Bone marrow (tissue), 2 donors: ENCODE measurements at places on chromosomes 1 and 21.

- DNase-seq, result no peak
These were observed 84.5 kb upstream of the POU3F1 start for GRCh38 chr1:38131024-38131585.

DNA sequence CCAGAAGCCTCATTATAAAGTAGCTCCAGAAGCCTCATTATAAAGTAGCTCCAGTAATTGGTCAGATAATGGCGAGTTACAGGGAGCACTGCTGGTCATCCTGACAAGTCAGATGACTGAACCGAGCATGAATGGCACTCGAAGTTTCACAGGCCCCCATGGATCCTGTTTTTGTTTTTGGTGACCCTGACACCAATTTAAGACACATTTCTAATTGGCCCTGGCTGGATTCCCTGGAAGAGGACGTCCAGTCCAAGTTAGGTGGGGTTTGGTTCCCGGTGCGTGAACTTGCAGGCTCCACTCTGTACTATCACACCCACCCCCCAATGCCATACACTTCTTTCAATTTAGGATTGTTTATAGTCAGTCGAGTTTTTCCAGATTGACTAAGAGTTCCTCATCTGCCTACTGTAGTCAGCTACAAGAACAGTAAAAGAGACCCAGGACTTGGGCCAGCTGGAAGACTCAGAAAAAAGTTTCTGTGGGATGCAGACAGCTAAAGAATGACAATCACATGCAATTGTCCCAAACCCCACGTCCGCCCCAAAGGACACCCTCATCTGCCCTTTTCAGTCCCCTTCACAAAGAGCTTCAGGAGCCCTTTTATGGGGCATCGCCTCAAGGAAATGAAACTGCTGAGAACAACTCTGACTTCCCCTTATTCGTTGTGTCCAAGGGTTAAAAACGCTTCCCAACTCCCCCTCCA, 2.7 kb downstream of the DHRS3 start:
- no peak for DNase-seq

GRCh38 chr1:16099412-16099811, 26.0 kb upstream of the FAM131C start:
- no peak for DNase-seq

GRCh38 chr1:30677471-30677870, 45.9 kb downstream of the MATN1 start:
- no peak for DNase-seq

- DNase-seq, result no peak
These were observed 1232.1 kb downstream of the MRPL39 start for GRCh38 chr21:24375201-24375600.

GRCh38 chr1:201405484-201405831, 6.3 kb upstream of the LAD1 start:
- no peak for DNase-seq

GRCh38 chr1:34115233-34115632, 49.8 kb downstream of the CSMD2 start:
- no peak for DNase-seq

DNA sequence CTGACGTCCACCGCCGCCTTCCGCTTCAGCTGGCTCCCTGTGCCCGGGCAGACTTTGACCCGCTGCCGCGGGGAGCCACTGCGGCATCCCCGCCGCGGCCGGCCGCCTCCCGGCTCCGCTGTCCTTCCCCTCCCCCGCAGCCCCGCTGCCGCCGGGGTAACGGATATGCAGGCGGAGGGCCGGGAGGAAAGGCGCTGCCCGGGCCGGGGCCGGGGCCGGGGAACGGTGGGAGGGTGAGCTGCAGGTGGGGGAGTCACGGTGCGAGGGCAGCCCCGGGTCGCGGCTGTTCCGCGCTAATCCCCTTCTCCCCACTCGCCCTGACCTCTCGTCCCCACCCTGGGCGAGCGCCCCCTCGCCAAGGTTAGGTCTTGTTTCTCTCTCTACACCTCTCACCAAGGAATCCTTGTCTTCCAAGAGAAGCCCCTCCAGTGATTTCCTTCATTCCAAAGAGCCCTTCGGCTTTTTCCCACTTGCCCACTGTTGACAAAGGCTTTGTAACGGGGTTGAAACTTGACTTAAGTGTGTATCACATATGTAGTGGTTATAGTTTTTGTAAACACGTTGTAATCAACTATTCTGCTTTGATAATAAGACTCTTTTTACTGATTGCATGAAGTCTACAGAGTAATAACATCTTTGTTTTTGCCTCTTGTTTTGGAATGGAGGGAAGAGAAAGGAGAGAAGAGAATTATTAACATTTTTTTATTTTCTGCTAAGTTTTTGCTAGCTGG, 669 bp downstream of the XPR1 start:
- peak; percentile 58 for DNase-seq

DNA sequence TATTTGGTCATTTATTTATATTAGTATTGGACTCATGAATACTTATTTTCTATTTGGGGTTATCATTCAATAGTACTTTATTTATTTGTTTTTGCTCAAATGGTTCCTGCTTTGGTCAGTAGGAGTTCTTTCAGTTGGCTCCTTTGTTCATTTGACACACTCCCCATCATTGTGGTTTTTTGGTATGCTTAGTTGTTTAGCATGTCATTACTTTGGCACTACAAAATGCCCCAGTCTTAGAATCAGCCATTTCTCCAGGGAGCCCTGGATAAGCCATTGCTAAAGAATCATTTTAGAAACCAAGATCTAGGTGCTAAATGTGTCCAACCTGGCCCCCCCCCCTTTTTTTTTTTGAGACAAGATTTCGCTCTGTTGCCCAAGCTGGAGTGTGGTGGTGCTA, 61.7 kb upstream of the MRPS6 start:
- no peak for DNase-seq

- no peak for DNase-seq
These were observed 21.0 kb downstream of the RAVER2 start for GRCh38 chr1:64765826-64766225.

DNA sequence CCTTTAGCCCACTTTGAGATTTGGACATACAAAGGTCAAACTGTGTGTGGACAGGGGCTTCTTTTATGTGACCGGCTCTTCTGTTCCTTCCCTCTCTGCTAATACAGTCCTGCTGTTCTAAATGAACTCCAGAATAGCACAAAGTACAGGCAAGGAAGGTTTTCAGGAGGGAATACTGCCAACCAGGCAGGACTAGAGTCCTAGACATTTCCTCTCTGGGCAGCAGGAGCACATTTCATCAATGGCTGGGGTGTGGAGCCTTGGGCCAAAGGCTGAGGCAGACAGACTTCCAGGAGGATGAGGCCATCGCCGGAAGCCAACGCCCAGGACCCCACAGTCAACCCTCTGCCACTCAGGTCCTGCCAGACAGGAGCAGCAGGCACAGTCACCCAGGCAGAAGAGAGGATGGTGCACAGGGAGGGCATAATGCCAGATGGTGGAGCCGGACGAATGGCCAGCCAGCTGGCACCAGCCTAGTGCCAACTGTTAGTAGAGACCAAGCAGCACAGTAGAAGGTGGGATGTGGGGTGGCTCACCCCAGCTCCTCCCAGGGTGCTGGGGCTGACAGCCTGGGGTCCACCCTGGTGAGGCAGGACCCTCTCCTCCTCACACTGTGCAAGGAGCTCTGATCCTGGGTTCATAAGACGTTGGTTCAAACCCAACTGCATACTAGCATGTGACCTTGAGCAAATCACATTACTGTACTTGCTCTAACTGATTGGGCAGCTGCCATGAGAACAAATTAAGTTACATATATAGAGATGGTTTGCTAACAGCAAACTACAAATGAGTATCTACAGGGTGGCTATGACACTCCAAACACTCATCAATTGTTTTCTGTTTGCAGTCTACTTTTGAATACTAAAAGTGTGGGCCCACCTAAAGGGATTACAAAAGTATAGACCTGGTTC, 410.7 kb downstream of the SIPA1L2 start:
- DNase-seq, result no peak

GRCh38 chr1:106536741-106537140, 519.7 kb upstream of the PRMT6 start:
- DNase-seq, result no peak
